CD4-positive, alpha-beta T cell treated with Interleukin-15 for 1 hour (primary cell): ENCODE measurements at places on chromosomes 3 and 15.

DNA sequence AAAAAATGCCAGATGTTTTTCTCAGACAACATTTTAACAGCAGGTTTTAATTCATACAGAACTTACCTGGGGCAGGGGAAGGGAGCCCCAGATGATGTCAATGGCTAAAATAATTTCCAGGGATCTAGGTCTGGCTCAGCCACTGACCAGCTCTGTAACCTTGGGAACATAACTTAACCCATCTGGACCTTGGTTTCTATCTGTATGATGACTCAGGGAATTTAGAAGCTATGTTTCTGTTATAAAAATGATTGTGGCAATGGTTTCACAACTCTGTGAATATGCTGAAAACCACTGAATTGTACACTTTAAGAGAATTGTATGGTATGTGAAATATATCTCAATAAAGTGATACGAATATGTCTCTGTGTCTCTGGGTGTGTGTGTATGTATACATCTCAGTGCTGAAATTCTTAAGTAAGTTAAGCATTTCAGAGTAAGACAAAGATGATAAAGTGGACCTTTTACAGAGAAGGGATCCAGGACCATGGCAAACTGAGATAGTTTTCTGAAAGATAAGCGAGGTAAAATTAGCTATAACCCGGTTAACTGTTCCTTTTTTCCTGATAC is 2.9 kb downstream of the SH3GL3 start:
- no peak for DNase-seq

- no peak for DNase-seq
Measured at GRCh38 chr15:26651909-26652308, 121.0 kb downstream of the GABRB3 start.

- DNase-seq: no peak
Measured at GRCh38 chr15:62565634-62566026, 400.5 kb upstream of the C2CD4B start.

DNA sequence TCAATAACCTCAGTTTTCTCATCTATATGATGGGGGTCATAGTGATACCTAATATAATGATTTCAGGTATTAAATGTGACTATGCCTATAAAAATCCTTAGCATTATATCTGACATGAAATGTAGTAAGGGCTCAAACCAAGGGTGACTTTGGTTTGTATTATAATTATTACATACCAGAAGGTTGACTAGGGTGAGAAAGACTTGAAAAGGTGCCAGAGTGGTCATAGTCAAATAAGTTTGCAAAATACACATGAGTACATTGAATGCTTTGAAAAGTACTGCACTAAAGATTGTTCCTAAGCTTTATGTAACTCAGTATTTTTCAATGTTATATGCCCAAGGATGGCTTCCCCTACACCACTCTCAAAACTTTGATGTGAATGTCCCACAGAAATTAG is 297.2 kb downstream of the ARPP21 start:
- DNase-seq: no peak

- no peak for DNase-seq
Measured at GRCh38 chr3:34533451-34533850, 735.0 kb downstream of the PDCD6IP start.

GRCh38 chr3:3066378-3066777 is 43.8 kb downstream of the IL5RA start:
- no peak for DNase-seq

GRCh38 chr3:101027286-101027685 is 34.1 kb upstream of the ABI3BP start:
- no peak for DNase-seq

DNA sequence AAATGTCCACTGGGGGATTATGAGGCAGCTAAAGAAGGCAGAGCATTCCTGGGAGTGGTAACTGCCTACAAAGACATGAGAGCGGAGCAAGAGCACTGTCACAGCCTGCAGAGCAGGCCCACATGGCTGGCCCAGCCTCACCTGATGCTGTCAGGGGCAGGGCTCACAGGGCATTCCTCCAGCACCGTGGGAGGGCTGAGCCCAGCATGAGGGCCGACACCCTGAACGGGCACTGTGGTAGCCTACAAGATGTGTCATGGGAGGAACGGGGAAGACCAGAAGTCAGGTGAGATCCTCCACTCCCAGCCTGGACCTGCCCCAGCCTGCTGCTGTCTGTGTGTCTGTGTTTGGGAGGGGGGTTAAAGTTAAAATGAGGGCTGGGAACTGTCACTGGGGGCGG is 30.1 kb downstream of the CCDC12 start:
- DNase-seq: no peak

DNA sequence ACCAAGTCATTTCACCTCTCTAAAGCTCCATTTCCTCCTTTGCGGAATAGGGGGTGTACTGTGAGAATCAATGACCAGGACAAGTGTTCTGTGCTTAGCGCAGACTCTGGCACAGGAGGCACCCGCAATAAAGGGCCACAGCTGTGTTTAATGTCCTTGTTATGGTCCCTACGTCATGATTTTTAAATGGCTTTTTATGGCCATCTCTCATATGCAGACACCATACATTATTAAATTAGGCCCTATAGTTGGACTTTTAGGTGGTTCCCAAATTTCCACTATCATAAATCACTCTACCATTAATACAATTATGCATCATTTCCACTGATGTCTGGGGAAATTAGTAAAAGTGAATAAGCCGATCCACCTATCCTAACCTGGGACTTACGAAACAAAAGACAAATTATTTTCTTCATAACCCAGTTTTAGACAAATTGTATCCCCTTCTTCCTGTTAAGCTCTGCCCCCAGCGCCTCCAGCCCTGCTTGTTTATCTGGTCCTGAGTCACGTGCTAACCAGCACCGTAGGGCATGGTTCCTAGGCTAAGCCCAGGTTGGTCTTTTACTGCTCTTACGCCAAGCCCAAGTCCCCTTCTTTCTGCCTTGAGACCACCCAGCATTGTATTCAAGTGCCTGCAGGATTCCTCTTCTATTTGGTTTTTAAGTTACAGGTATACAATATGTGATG is 278.3 kb downstream of the SHQ1 start:
- DNase-seq: no peak

- DNase-seq: no peak
Measured at GRCh38 chr3:68206524-68207117, 552.2 kb upstream of the SUCLG2 start.

DNA sequence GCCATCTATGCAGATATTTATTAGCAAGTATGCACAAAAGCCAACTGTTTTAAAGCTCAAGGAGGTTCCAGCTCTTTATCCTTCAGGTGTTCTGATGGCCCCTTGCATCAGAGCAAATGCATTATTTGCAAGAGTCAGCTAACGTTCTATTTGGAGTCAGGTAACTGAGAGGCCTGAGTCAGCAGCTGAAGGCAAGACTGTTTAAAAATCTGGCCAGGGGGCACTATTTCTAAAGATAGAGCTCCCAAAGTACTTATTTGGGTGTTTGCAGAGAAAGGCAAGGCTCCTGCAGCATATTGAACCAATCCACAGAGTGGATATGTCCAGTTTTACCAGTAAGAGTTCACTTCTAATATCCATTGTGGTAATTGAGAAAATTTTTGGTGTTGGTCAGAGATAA is 146.1 kb downstream of the LRTM1 start:
- DNase-seq: no peak

DNA sequence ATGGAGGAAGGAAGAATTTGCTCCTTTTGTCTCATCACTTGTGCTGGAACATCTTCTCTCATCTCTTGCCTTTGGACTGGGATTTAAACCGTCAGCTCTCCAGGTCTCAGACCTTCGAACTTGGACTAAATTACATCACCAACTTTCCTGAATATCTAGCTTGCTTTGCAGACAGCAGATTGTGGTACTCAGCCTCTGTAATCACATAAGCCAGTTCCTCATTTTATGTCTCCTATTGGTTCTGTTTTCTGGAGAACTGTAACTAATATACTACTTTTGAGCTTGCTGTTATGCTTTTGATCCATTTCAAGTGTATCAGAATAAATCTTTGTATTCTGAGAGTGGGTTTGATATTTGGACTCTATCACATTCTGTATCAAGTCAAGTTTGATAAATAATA is 164.3 kb upstream of the VEPH1 start:
- no peak for DNase-seq

DNA sequence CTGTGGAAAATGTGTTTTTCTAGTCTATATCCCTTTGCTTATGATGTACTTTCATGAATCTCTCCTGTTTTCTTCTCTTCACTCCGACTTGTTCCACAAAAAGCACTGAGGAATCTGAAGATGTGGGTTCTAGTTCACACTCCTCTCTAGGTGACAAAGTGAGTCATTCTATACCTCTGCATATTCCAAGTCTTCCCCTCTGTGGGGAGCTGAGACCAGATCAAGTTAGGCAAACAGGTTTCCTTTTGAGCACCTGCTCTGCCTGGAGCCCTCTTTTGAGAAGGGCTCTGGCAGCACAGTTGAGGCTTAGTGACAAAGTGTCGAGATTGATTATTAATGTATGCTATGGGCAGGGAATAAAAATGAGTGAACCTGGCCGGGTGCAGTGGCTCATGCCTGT is 82.4 kb upstream of the VGLL4 start:
- no peak for DNase-seq

GRCh38 chr3:162034368-162034767 is 537.8 kb downstream of the OTOL1 start:
- DNase-seq: no peak

DNA sequence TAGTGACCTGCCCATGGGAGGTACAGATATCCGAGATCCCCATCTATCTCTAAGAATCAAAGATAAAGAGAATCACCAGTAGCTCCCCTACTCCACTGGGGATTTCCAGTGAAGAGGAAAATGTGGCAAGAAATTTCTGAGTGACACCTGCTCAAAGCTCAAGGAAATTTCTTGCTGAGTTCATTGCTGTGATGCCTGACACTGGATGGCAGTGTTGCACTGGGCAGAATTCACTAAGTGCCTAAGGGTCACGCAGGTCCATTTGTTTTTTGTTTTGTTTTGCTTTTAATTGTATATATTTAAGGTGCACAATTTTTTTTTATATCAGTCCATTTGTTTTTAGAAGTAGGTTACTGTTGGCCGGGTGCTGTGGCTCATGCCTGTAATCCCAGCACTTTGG is 109.5 kb upstream of the KCNAB1 start:
- DNase-seq: no peak

DNA sequence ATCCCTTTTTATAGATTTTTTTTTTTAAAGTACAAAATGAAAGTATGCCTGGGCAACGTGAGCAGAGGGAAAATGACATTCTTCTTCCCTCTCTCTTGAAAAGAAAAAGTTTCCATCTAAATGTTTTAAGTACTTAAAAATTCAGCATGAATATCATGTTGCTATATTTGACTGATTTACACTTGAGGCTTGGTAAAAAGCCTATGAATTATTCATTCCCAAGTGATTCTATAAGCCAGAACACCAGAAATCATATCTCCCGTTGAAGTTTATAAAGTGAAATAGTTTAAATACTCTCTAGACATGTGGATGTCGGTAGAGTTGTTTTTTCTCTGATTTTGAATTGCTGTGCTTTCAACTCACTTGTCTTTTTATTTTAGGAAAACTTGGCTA is 276.2 kb upstream of the RARB start:
- no peak for DNase-seq

- no peak for DNase-seq
Measured at GRCh38 chr3:13385373-13385965, 34.7 kb downstream of the NUP210 start.
